ENCODE measurements at places on chromosomes 12 and 14.

DNA sequence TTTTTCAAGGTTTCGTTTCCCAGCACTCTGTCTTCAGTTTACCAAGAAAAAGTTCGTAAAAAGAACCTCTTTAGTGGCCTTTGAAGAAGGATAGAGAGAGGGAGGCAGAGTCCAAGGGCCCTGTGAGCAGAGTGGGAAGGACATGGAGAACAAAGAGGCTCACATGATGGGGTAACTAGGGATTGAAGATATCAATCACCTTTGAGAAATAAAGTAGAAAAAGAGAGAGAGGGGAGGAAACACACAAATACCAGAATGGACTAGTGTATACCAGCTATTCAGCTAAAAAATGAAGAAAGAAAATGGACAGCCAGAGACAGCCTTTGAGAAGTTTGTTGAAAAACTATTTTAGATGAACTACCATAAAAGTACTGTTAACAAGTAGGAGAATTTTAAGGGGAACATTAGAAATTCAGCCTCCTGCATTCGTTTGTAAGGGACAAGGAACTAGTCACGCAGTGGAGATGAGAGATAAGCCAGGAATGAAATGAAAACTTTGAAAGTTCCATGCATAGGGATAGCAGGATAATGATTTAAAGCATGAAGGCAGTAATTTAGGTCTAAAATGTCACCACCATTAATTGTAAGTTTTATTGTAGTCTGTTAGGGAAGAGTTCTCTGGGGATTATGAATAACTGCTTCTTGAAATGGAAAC is 82.1 kb downstream of the SPTSSA start:
- no peak for DNase-seq

- no peak for DNase-seq
Observed at GRCh38 chr12:116759783-116760621, 21.9 kb downstream of the RNFT2 start.

- DNase-seq, result no peak
Observed at GRCh38 chr12:67082221-67082620, 186.9 kb upstream of the CAND1 start.

- DNase-seq, result no peak
Observed at GRCh38 chr12:83245156-83245555, 558.5 kb downstream of the TMTC2 start.

- no peak for DNase-seq
Observed at GRCh38 chr12:97552410-97553121, 90.0 kb downstream of the RMST start.
